ENCODE measurements at places on chromosomes 6 and 20. TPM values are rescaled to one million over a fixed set of nuclear protein-coding genes. Genes with fewer than 3 reads are reported as not detected.

DNA sequence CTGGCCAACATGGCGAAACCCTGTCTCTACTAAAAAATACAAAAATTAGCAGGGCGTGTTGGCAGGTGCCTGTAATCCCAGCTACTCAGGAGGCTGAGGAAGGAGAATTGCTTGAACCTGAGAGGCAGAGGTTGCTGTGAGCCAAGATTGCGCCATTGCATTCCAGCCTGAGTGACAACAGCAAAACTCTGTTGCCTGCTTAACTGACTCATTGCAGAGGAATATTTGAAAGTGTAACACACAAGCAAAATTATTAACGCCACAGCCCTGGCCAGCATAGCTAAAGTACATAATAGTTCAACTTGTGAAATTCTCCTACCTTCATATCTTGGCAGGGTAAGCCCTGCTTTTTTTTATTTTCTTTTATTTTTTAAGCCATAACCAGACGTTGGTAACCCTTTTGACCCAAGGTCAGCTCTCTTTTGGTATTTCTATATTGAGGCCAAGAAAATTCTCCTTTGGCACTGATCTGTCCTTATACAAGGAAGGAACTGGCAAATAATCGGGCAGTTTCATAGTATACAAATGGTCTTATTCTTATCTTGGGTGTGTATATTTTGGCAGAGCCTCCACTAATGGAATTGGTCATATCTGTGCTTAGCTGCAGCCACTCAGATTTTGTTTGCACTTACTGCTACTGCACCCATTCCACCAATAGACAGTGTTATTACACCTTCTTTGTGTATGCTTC lies 4.0 kb upstream of the ADGRF5 start:
- H3K4me1 ChIP-seq, result no peaks in the 10 kb centered on the region
- H3K4me3 ChIP-seq, result no peak overlapping the region
- DNase-seq, result no peak
- peaks cover 34% of the 10 kb centered on the region for H3K27me3 ChIP-seq
- no peak overlapping the region for H3K27ac ChIP-seq
- H3K36me3 ChIP-seq, result no peaks in the 10 kb centered on the region

- H3K27ac ChIP-seq, result no peak overlapping the region
- DNase-seq, result no peak
- no peaks in the 10 kb centered on the region for H3K4me1 ChIP-seq
- no peaks in the 10 kb centered on the region for H3K27me3 ChIP-seq
- no peak overlapping the region for H3K4me3 ChIP-seq
Observed at GRCh38 chr6:76843054-76843822, 620.1 kb downstream of the HTR1B start.

DNA sequence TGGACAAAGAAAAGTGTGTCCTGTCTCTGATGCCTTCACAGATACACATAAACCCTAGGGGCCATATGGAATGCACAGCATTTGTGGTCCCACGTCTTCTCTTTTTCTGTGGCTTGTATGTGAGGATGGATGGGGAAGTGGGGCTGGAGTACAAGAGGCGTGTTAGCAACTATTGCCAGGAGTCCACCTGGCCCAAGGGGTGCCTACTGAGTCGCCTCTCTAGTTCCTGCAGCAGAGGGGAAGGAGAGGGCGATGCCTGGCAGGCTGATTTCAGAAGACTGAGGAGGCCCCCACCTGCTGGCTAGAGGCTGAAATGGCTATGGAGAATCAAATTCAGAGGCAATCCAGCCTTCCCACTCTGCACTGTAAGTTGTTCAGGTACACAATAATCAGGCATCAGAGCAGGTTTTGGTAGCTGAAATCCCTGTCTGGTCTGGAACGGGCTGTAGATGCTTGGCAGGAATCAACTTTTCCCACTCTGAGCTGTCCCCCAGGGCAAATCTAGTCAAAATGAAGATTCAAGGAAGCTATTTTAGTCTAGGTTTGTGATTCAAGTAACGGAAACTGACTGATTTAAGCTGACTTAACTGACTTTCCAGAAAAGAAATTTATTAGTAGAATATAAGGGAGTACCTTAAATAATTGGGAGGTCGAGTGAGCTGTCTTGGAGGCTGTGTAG lies 14.9 kb upstream of the PPARD start:
- H3K36me3 ChIP-seq, result peaks cover 8% of the 10 kb centered on the region
- H3K4me1 ChIP-seq, result peaks cover 9% of the 10 kb centered on the region
- peak overlapping the region; percentile 71 for H3K27ac ChIP-seq
- H3K27me3 ChIP-seq, result no peaks in the 10 kb centered on the region
- H3K4me3 ChIP-seq, result no peak overlapping the region
- DNase-seq, result peak; percentile 70

GRCh38 chr20:3716195-3716834 lies 3.9 kb upstream of the SIGLEC1 start:
- peaks cover 18% of the 10 kb centered on the region for H3K27me3 ChIP-seq
- no peak overlapping the region for H3K4me3 ChIP-seq
- no peak for DNase-seq
- no peak overlapping the region for H3K27ac ChIP-seq
- H3K4me1 ChIP-seq, result no peaks in the 10 kb centered on the region

DNA sequence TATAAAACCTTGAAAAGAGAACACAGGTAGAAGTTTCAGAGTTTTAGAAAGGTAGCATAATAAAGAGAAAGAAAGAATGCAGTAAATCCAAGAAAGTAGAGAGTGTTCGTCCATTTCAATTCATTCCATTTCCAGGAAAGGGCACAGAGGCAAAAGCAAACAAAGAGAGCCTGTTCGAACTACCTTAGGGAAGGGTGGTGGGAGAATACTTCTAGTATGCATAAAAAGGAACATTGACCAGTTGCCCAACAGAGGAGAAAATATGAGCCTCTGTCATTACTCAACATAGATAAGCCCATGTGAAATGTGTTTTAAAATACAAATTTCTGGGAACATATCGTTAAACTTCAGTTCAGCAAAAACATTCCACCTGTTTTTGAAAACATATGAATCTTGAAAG lies 60.6 kb downstream of the CYP39A1 start:
- H3K27me3 ChIP-seq, result peaks cover 11% of the 10 kb centered on the region
- DNase-seq, result no peak
- no peaks in the 10 kb centered on the region for H3K4me1 ChIP-seq
- H3K4me3 ChIP-seq, result no peak overlapping the region
- peaks cover 7% of the 10 kb centered on the region for H3K36me3 ChIP-seq

GRCh38 chr6:54747955-54748354 lies 98.6 kb upstream of the FAM83B start:
- no peak for DNase-seq
- no peak overlapping the region for H3K27ac ChIP-seq
- no peaks in the 10 kb centered on the region for H3K4me1 ChIP-seq

GRCh38 chr20:33773412-33774089 lies 37.6 kb upstream of the CHMP4B start:
- no peak overlapping the region for H3K27ac ChIP-seq
- peaks cover under 1% of the 10 kb centered on the region for H3K4me1 ChIP-seq
- DNase-seq, result no peak
- no peaks in the 10 kb centered on the region for H3K27me3 ChIP-seq
- H3K4me3 ChIP-seq, result no peak overlapping the region

- H3K27me3 ChIP-seq, result no peaks in the 10 kb centered on the region
- H3K4me1 ChIP-seq, result peaks cover 5% of the 10 kb centered on the region
- H3K27ac ChIP-seq, result no peak overlapping the region
- H3K36me3 ChIP-seq, result peaks cover 6% of the 10 kb centered on the region
- no peak for DNase-seq
- no peak overlapping the region for H3K4me3 ChIP-seq
Observed at GRCh38 chr6:130065609-130066156, 47.3 kb downstream of the L3MBTL3 start.

DNA sequence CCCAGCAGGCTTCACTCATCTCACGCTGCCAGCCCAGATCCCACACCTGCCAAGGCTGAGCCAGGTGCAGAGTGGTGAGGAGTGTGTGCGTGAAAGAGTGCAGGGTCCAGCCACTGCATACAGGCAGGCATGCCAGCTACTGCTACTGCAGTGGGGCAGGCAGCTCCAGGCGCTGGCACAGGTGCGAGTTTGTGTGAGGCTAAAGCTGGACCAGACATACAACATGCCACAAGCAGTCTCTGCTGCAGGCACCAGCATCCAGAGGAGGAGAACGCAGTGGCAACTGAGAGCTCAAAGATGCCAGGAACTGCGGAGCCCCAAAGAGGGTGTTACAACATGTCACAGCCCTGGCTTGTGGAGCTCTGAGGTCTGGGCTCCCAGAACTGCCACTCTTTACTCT lies 149.8 kb downstream of the EYS start:
- H3K4me3 ChIP-seq, result no peak overlapping the region
- no peak for DNase-seq
- no peak overlapping the region for H3K27ac ChIP-seq
- H3K36me3 ChIP-seq, result peaks cover 6% of the 10 kb centered on the region
- no peaks in the 10 kb centered on the region for H3K27me3 ChIP-seq

The TPX2 gene
- total RNA-seq, result 102 TPM

The LRFN2 gene
- total RNA-seq, result 0.29 TPM

The GSTA3 gene
- not detected for total RNA-seq

The CD109 gene
- total RNA-seq, result 0.43 TPM

The TMC2 gene
- total RNA-seq, result not detected

The VSX1 gene
- total RNA-seq, result not detected

The CENPB gene
- 118 TPM for total RNA-seq

The KHDC1 gene
- 3.7 TPM for total RNA-seq

Data from natural killer cell treated with Interleukin-12 subunit alpha and Interleukin-12 subunit beta and Interleukin-15 and Interleukin-18, amount 100 ng/mL, for 72 hours (primary cell).